ENCODE measurements at places on chromosomes 12 and 14.
A peak's percentile ranks its signal among the peaks of the same experiment; 100 is the strongest.

GRCh38 chr12:39824505-39825212, 205.1 kb upstream of the ABCD2 start:
- DNase-seq = no peak

GRCh38 chr14:37600880-37601741, 5.7 kb downstream of the TTC6 start:
- no peak for DNase-seq

DNA sequence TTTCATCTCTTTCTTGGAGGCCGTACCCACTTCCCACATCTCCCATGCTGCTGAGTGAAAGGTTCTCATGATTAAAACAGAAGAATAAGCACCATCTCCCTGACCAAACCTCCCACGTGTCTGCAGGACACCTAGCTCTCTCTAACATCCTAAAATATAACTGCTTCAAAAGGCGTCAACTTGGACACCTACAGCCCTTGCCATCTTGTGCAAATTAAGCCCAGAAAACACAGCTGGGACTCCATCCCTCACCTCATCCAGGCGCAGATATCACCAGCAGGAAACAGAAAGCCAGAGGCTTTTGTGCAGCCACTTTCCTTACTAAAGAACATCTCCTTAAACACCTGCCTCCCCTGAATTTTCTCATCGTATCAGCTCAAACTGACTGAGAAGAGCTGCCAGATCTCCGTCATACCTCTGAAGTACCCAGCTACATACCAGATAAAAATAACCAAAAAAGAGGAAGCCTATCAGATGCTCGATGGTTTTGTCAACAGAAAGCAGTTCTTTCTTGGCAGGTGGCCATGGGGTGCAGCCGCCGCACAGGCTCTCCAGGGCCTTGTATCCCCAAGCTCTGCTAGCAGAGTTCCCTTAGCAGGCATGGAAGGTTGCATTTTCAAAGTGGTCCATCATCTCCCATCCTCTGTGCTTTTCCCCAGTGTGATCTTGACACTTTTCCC, 28.8 kb downstream of the MAP3K9 start:
- peak; percentile 63 for DNase-seq

- DNase-seq = no peak
Measured at GRCh38 chr14:65783576-65783975, 371.0 kb downstream of the FUT8 start.

DNA sequence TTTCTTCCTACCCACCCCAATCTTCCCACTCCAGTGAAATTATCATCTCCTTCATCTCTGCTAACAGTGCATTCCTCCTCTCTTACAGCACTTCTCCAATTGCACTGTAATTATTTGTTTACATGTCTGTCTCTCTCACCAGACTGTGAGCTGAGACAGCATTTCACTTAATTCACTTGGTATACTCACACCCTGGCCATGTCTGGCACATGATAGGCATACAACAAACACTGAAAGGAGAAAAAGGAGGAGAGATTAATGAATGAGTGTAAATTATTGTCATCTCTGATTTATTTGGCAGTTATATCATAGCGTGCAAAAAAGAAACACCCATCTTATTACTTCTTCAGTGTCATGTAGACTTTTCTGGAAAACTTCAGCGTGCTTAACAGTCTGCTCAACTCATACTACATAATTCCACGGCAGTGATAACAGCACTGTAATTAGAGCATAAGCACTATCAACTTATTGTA, 452.3 kb downstream of the ADAMTS20 start:
- no peak for DNase-seq

GRCh38 chr14:81819344-81819743, 285.7 kb upstream of the SEL1L start:
- no peak for DNase-seq

DNA sequence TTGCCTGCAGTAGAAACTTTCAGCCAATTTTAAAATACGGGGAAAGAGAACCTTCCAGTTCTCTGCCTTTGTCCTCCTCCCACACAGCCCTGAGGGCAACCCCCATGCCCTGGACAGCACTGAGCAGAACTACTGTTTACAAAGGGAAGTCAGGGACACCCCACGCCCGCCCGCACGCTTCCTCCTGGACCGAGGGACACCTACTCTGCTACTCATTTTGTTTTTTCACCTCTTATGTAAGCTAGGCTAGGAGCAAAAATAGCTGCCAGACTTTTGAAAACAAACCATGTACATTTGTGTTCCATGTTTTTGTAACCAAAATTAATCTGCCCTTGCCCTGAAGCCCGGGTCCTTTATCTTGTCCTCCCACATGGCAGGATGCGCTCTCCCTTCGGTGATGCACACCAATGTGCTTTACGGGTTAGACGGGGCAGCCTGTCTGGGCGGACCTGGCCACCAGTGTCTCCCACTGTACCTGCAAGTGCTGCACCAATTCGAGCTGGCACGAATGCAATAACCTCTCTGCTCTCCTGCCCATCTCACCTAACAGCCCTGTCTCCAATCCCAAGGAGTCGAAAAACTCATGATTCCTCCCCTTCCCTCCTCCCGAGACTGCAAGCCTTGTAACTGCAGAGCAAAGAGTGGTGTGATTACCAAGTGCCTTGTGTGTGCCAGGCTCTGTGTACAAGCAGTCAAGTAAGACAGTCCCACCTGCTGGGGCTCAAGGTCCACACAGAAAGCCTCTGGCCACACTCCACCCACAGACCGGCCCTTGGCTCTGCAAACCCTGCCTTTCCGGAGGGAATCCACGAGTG, 85.2 kb downstream of the CCDC88C start:
- peak; percentile 75 for DNase-seq

GRCh38 chr12:51620448-51620847, 29.4 kb downstream of the SCN8A start:
- no peak for DNase-seq

DNA sequence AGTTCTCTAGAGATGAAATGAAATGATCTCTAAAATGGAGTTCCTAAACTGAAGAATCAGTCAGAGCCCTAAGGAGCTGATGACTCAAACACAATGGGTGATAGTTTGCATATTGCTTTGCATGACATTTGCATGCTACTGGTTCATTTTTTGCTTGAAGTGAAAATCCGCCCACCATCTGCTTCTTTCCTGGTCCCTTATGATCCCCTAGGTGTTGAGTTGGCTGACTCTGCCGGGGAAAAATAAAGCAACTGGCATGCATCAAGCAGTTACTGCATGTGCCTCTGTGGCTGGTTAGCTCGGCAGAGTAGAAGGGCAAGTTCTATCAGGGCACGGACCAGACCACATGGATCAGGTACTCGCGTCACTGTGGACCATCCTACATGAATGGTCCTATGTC, 151.1 kb downstream of the PPM1H start:
- no peak for DNase-seq

- DNase-seq = no peak
Measured at GRCh38 chr12:64236549-64236948, 14.5 kb upstream of the KICS2 start.

DNA sequence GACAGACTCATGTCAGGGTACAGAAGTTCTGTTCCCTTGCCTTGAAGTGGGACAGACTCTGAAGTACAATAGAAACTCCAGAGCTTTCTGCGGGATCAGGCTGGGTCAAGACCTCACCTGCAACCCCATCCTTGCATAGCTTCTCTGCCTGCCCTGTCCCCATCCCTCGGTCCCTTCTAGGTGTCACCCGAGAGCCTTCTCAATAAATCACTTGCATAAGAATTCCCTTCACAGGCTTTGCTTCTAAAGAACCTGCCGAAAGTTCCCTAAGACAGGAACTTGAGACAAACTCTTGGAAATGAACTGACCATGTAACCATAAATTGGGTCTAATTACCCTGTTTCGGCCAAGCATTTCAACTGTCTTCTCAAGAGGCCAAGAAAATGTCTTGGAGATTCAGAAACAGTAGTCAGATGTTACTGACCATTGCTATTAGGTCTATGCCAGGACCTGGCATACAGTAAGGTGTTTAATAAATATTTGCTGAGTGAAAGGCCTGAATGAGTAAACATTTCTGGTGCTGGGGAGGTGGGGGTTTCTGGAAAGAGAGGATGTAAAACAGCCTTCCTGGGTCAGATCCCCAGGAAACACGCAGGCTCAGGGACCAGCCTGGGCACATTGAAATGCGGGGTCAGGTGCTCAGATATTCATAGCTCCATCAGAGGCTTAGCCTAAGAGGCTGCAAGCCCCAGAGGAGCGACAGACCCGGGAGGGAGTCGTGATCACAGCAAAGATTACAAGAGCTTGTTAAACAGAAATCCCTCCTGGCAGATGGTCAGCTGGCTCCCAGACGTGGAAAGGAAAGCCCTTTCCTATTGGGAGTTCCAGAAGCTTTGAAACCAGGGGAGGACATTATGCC, 226.2 kb upstream of the LHX5 start:
- DNase-seq = no peak

- DNase-seq = no peak
Measured at GRCh38 chr12:56629459-56630179, 507 bp downstream of the BAZ2A start.

GRCh38 chr14:42565556-42565955, 958.9 kb downstream of the LRFN5 start:
- DNase-seq = no peak

GRCh38 chr12:65495233-65495632, 216.8 kb downstream of the MSRB3 start:
- no peak for DNase-seq

DNA sequence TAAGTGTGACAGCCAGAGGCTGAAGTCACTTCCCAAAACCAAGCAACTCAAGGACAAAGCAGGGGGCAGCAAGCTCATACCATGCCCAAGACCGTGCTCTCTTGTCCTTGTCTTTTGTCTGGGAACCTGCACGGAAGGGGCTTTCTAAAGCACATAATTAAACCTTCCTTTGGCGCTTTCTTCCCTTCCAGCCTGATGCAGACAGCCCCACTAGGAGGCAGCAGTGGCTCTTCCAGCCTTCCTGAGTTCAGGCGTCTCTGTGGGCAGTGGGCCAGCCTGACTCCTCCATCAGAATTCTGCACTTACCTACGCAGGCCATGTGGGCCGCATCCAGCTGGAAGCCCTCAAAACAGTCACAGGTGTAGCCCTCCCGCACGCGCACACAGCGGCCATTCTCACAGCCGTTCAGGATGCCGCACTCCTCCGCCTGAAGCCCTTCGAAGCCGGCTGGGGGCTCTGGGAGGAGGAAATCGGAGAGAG, 7.6 kb downstream of the ISCA2 start:
- DNase-seq = peak; percentile 51

- no peak for DNase-seq
Measured at GRCh38 chr12:124311292-124312109, 16.6 kb downstream of the RFLNA start.

DNA sequence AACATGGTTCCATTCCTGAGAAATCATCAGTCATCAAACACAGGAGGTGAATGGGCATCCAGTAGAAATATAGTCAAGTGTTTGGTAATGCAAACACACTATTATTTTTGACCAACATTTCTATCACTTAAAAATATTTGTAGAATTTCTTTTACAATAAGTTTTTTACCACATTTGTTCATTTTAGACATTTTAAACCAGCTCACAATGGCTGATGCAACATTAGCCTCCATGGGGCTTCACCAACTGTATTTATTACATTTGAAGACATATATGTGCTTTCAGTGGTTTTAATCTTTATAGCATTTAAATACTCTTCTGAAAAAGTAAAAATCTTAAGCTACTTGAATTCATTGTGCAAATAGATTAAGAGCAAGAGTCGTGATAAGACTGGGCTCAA, 1201.4 kb upstream of the TMEM132C start:
- no peak for DNase-seq

GRCh38 chr12:28343713-28344112, 153.5 kb downstream of the CCDC91 start:
- DNase-seq = no peak

DNA sequence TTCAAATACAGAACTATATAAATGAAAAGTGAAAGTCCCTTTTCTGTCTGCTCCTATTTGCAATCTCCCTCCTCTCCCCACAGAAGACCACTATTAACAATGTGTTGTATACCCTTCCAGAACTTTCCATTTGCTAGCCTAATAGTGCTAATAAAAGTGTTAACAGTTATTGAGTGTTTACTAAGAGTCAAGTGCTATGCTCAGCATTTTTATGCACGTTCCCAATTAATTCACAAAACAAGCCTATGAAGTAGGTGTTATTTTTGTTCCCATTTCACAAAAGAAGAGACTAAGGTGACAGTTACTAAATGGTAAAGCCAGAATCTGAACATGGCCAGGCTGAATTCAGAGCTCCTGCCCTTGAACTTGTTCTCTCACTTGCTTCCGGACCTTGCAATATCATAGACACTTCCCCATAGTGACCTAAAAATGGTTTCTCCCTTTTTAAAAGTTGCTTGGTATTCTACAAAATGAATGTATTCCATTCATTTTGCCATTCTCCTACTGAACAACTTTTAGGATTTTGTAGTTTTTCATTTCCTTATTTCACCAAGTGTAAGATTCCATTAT, 1.6 kb upstream of the PRKAB1 start:
- peak; percentile 40 for DNase-seq

GRCh38 chr12:120468821-120469449, 613 bp downstream of the SRSF9 start:
- DNase-seq = peak; percentile 27

- DNase-seq = no peak
Measured at GRCh38 chr14:79496701-79497100, 714.6 kb downstream of the DIO2 start.

- no peak for DNase-seq
Measured at GRCh38 chr12:50740307-50740706, 23.6 kb upstream of the ATF1 start.

DNA sequence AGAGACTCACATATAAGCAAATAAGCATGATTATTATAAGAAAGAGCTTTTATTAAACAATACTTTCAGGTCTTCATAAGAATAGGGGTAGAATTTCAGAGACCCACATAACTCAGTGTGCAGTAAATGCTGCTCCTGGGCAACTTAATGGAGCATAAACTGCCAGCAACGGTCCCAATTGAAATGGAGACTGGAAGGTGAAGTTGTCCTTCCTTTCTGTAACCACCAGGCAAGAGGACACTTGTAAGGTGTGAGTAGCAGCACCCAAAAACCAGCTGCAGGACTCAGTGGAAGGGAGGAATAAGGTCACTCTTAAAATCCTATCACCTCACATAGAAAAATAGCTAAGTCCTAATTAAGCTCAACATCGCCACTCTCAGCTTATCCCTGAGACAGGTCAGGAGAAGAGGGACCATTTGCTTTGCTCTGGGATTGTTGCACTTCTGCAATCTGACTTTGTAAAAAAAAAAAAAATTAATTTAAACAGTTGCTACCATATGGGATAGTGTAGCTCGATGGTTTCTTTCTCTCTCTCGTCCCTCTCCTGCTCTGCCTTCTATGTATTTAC, 22.7 kb upstream of the LTA4H start:
- no peak for DNase-seq

DNA sequence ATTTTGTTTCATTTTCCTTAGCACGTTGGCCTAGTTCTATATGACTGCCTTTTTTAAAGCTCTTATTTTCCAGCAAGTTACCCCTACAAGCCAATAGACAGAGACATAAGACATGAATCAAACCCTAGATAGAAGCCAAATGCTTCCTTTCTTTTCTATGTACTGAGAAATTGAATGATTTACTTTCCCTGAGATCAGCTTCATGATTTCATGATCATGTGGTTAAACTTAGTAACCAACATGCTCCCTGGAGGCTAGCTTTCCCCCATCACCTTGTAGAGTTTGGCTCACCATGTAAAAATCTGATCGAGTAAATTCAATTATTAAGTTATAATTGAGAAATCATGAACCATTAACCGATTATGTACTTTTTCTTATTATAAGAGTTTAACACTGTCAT, 148.1 kb upstream of the LRIG3 start:
- DNase-seq = no peak

- no peak for DNase-seq
Measured at GRCh38 chr14:91363776-91364523, 53.7 kb downstream of the CCDC88C start.

GRCh38 chr14:32728976-32729375, 209.7 kb upstream of the NPAS3 start:
- no peak for DNase-seq

Measured in KBM-7 (cell line).